ENCODE measurements at places on chromosomes 3 and 15. TPM values are rescaled to one million over a fixed set of nuclear protein-coding genes. Genes with fewer than 3 reads are reported as not detected.

- DNase-seq: no peak
Measured at GRCh38 chr15:87420017-87420416, 836.5 kb downstream of the NTRK3 start.

- no peak for DNase-seq
Measured at GRCh38 chr3:105157067-105157765, 209.5 kb upstream of the ALCAM start.

DNA sequence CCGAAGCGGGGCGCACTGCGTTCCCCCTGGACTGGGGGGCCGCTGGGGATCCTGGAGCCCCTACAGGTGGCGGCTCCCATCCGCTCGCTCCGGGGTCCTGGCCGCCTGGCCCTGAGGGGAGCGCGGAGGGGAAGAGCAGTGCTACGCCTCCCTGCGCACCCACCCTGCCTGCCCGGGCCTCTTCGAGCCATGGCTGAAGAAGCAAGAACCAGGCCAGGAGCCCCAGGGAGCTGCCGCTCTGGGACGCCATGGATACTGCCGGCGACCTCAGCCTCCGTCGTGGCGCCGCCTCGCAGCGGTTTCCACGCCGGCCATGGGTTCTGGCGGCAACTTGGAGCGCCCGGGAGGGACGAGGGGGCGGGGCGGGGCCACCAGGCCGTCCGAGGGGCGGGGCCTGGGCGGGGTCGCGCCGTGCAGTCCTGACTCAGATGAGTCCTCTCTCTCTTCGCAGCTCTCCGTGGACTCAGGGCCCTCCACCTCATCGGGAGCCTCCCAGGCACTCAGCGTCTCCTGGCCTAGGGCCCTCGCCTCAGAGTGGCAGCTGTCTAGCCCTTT, 50.9 kb downstream of the MYL3 start:
- peak; percentile 64 for DNase-seq

DNA sequence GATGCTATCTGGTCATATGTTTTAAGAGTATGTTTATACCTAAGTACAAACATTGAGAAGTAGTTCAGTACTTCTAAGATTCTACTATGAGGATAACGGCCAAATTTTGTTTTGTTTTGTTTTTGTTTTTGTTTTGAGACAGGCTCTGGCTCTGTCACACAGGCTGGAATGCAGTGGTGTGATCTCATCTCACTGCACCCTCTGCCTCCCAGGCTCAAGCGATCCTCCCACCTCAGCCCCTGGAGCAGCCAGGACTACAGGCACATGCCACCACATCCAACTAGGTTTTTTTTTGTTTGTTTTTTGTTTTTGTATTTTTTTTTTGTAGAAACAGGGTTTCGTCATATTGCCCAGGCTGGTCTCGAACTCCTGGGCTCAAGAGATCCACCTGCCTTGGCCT, 47.5 kb upstream of the RPS17 start:
- DNase-seq: no peak

- DNase-seq: no peak
Measured at GRCh38 chr3:111733856-111734255, 125.2 kb upstream of the PHLDB2 start.

CPN2 gene
- total RNA-seq: not detected

ALDH1L1 gene
- total RNA-seq: 0.51 TPM

ADGRG7 gene
- not detected for total RNA-seq
